Left kidney (tissue), 8 donors: ENCODE measurements at places on chromosomes 16 and 17. TPM values are rescaled to one million over a fixed set of nuclear protein-coding genes. Genes with fewer than 3 reads are reported as not detected.

- no peak for DNase-seq
These were observed 41.5 kb downstream of the RPTOR start for GRCh38 chr17:80585890-80586845.

GRCh38 chr17:62781356-62781755 is 26.8 kb downstream of the MARCHF10 start:
- no peak for DNase-seq

- no peak for DNase-seq
These were observed 22.2 kb downstream of the SEC14L1 start for GRCh38 chr17:77163001-77163400.

The KRTAP2-1 gene
- polyA plus RNA-seq: not detected

The LPO gene
- 0.17 TPM for polyA plus RNA-seq

The SCRN2 gene
- polyA plus RNA-seq: 60.0 TPM
